GM23338 (cell line): ENCODE measurements at places on chromosomes 1 and 21. TPM values are rescaled to one million over a fixed set of nuclear protein-coding genes. Genes with fewer than 3 reads are reported as not detected.

S100A14 gene
- 0.53 and 0.64 TPM in 2 replicates for polyA plus RNA-seq

UMODL1 gene
- 0.05 TPM in 1 of 2 replicates, not detected in the other for polyA plus RNA-seq

GRCh38 chr1:162847839-162848453, 13.0 kb downstream of the CCDC190 start:
- no peak overlapping the region for H3K4me3 ChIP-seq
- H3K36me3 ChIP-seq: no peaks in the 10 kb centered on the region
- no peaks in the 10 kb centered on the region; the same call in 1 of the 2 replicates for H3K4me1 ChIP-seq

DNA sequence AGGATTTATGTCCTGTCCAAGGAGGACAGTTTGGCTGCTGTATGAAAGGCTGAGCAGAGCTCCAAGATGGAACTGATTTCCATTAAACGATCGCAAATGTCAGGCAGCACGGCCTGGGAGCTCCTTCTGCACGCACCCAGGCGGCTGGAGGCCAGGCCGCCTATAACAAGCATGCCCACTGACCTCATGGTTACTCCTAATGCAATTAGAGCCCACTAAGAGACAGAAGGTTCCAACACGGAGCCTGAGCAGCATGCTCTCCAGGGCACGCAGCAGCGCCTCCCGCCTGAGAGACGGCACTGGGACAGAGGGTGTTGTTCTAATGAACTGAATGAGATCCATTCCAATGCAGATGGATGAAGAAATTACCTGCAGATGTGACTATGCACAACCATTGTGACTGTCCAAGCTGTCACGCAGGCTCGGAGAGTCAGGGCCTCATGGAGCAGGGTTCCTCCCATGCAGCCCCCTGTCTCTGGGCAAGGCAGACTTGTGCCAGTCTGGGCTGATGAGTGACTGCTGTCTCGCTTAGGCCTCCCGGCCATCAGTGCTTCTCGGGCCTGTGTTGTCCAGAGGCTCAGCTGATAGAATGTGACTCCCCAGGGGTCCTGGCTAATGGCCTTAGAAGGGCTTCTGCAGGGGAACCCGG, 25.2 kb upstream of the CDCA8 start:
- no peak overlapping the region for H3K27ac ChIP-seq
- H3K36me3 ChIP-seq: no peaks in the 10 kb centered on the region
- H3K27me3 ChIP-seq: no peaks in the 10 kb centered on the region
- peak; percentile 43 for DNase-seq
- H3K4me3 ChIP-seq: no peak overlapping the region

LYPD8 gene
- not detected in 2 replicates for polyA plus RNA-seq

- no peak overlapping the region for H3K4me3 ChIP-seq
- no peaks in the 10 kb centered on the region for H3K27me3 ChIP-seq
- no peak for DNase-seq
- no peak overlapping the region for H3K27ac ChIP-seq
Measured at GRCh38 chr1:39859859-39860812, 23.2 kb downstream of the TRIT1 start.

- peak overlapping the region; percentile 44 for H3K4me3 ChIP-seq
- peak; percentile 84 for DNase-seq
- no peaks in the 10 kb centered on the region for H3K27me3 ChIP-seq
- H3K27ac ChIP-seq: peak overlapping the region; percentile 82
Measured at GRCh38 chr1:24463776-24464735, 38.6 kb upstream of the RCAN3 start.

GRCh38 chr1:182069028-182069466, 7.5 kb upstream of the ZNF648 start:
- H3K4me1 ChIP-seq: peaks cover 6% of the 10 kb centered on the region; the same call in 1 of the 2 replicates
- DNase-seq: peak; percentile 89
- peak overlapping the region; percentile 32 for H3K4me3 ChIP-seq
- H3K27ac ChIP-seq: no peak overlapping the region
- no peaks in the 10 kb centered on the region; the same call in 1 of the 2 replicates for H3K36me3 ChIP-seq

- H3K4me3 ChIP-seq: no peak overlapping the region
- no peak overlapping the region for H3K27ac ChIP-seq
- no peaks in the 10 kb centered on the region for H3K4me1 ChIP-seq
Measured at GRCh38 chr1:21157054-21157453, 19.6 kb downstream of the EIF4G3 start.

- DNase-seq: peak; percentile 54
- H3K27ac ChIP-seq: peak overlapping the region; percentile 97
- peaks cover 29% of the 10 kb centered on the region for H3K4me1 ChIP-seq
- no peaks in the 10 kb centered on the region for H3K27me3 ChIP-seq
- H3K4me3 ChIP-seq: peak overlapping the region; percentile 85
Measured at GRCh38 chr1:8816831-8817411, 519 bp downstream of the RERE start.

SV2A gene
- polyA plus RNA-seq: 17.3 and 17.8 TPM in 2 replicates

ISG15 gene
- polyA plus RNA-seq: 101 and 113 TPM in 2 replicates

MYOC gene
- polyA plus RNA-seq: not detected in 2 replicates

SLC35F3 gene
- 0.96 and 1.0 TPM in 2 replicates for polyA plus RNA-seq

ZBTB8A gene
- 8.4 and 8.7 TPM in 2 replicates for polyA plus RNA-seq
